ENCODE measurements at places on chromosomes 5 and 9.
A peak's percentile ranks its signal among the peaks of the same experiment; 100 is the strongest.

- no peak for DNase-seq
Measured at GRCh38 chr5:128534726-128535125, 3.3 kb downstream of the FBN2 start.

- no peak for DNase-seq
Measured at GRCh38 chr9:131666029-131666428, 73.8 kb downstream of the RAPGEF1 start.

GRCh38 chr5:100448111-100448528 is 87.1 kb upstream of the FAM174A start:
- no peak for DNase-seq

DNA sequence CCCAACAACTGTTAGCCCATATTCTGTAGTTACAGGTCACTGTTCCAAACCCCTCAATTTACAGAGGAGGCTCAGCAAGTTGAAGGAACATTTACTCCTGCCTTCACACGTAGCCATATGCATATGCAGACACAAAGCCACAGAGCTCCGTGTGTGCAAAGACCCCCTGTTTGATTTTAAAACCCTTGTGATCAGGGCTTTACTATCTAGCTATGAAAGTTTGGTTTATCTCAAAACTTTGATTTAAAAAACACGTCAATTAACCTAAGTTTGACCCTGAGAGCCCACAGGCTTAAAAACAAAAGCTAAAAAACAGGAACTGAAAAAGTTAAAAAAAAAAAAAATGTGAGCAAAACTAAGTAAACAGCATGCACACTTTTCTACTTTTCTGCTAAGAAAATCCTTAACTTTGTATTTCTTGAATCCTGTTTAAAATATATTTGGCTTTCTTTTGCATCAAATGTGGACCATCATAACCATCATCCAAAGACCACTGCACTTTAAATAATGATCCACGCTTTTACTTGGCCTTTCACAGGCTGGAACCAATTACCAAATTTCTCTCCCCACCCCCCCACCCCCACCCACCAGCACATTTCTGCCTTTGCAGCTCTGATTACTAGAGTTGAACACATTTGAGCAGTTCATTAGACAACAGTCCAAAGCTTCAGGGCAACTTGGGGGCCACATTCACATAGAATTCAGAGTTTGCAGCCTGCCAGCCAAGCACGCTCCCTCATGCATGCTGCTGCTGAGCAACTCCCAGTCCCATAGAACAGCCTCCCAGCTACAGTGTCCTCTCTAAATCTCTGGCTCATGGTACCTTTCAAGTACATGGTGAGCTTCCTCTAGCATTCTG is 128.8 kb upstream of the MAP3K1 start:
- DNase-seq = no peak

GRCh38 chr9:33468797-33469621 is 4.7 kb downstream of the NOL6 start:
- DNase-seq = no peak

DNA sequence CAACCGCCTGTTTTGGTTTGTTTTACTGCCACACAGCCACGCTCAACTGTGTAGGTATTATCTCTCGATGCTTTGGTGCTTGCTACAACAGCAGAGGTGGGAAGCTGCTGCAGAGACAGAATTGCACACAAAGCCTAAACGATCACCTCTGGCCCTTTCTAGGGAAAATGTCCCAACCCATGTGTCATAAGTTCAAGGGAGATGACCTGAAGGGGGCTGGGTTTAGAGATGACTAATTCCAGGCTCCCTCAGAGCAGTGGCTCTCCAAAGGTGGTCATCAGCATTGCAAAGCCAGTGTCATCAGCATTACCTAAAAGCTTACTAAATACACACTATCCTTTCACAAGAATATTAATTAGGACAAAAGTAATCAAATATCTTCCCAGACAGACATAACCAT is 10.9 kb downstream of the ZNF622 start:
- DNase-seq = no peak

GRCh38 chr5:74490814-74491213 is 149.7 kb downstream of the ENC1 start:
- no peak for DNase-seq

DNA sequence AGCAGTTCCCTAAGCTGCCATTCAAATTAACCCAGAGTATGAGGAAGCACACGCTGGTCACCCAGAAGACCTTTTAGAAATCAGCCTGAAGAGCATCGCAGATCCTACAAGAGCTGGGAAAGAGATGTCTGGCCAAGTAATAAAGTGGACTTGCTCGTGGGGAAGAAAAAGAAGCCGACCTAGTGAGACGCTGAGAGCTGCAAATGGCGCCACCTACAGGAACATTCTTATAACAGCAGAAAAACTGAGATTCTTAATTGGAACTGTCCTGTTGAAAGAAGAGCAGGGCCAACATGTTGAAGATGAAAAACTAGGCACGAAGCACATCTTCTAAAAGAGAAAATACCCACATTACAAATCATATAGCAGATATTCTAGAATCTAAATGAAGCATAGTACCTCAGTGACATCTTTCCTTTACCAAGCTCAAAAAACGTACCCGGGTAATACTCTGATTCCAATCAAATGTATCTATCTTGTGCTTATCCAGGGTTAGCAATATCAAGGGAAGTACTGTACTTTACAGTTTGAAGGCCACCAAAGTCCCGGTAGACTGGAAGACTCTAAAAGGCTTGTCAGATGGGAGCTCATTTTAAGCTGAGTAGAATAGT is 3.9 kb upstream of the GNAQ start:
- peak; percentile 47 for DNase-seq

- DNase-seq = no peak
Measured at GRCh38 chr5:37915097-37915736, 75.4 kb upstream of the GDNF start.

DNA sequence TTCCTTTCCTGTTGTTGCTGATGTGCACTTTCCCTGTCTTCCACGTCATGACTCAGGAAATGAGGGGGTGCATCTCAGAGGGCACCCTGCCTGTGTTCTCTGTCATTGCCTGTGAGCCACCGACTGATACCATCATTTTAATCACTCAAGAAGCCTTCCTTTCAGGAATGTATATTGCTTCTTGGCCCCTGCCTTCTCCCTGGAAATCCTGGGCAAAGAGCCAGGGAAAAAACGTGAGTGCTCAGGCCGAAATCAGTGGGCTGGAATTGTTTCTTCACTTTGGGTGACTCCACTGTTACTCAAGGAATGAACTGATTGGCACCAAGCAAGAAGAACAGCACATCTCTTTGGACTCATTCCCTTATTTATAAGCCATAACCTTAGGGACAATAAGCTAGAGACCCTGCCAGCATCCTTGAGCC is 126.1 kb downstream of the SNX18 start:
- DNase-seq = no peak

- no peak for DNase-seq
Measured at GRCh38 chr9:75891771-75892215, 1.3 kb downstream of the PCSK5 start.

DNA sequence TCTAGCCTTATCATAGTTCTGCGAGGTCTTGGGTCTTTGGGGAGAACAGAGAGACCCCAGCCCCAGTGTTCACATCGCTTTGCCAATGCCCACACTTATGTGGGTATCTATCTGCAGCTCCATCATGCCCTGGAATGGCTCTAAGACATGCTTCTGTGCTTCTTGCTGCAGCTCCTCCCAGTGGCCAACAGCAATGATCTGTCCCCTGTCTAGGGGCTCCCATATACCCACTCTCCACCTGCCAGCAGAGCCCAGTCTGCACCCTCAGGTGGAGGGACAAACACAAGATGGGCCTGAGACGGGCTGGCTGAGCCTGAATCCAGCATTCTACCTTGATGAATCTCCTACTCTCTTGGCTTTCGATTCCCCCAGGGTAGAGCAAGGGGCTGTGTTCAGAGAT is 14.6 kb upstream of the DAP start:
- DNase-seq = no peak

GRCh38 chr9:33277484-33277883 is 12.6 kb downstream of the CHMP5 start:
- no peak for DNase-seq

DNA sequence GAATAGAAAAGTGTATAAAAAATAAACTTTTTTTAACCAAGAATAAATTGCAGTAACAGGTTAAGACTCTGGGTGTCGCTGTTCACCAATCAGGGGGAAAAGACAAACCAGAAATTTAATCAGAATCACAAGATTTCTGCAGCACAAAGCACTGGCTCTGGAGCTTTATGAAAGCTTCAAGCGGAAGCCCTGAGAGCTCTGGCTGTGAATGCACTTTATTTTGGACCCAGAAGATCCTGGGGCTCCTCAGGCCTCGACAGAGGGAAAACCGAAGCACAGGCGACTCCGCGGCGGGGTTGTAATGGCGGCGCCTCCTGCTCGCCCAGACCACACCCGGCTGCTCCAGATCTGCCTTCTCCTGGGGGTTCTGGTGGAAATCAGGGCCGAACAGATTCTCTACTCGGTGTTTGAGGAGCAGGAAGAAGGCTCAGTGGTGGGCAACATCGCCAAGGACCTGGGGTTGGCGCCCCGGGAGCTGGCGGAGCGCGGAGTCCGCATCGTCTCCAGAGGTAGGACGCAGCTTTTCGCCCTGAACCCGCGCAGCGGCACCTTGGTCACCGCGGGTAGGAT is at the start of gene PCDHGA4:
Gene PCDHGA4 (plus strand): TSS at position 122 of the 570 bp plus-strand sequence. CDS start 87 bp downstream, at position 209.
- DNase-seq = no peak

DNA sequence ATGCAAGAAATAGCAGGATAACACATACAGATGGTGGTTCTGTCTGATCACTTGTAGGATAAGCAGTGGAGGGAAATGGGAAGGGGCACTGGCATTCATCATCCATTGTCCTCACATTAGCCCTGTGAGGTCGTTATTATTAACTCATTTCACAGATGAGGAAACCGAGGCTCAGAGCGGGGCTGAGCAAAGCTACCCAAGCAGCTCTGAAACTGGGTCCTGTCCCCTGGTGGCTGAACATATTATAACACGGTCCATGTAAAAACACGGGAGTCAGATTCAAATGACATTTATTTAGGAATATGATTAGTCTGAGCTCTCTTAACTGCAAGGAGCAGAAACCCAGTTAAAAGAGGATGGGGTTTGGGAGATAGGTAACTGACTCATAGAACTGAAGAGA is 43.1 kb downstream of the HRH2 start:
- no peak for DNase-seq

GRCh38 chr5:1919750-1920149 is 37.0 kb upstream of the IRX4 start:
- DNase-seq = no peak

DNA sequence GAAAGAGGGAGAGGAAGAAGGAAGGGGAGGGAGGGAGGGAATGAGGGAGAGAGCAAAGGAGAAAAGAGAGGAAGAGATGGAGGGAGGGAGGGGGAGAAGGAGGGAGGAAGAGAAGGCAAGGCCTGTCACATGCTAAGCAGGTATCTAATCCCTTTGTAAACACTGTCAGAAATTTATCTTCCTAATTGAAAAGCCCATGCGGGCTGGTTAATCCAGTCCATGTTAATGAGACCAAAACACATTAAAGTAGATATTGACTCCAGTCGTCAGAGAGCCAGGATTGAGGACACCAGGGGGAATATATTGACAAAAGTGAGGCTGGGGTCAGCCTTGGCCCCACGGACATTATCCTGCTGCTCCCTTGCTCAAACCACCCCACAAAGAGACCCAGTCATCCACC is 37.4 kb upstream of the ALDH1B1 start:
- DNase-seq = no peak

- no peak for DNase-seq
Measured at GRCh38 chr9:135989157-135989556, 28.0 kb upstream of the UBAC1 start.

GRCh38 chr5:54932789-54933188 is 52.6 kb downstream of the ESM1 start:
- DNase-seq = no peak
